Naive thymus-derived CD8-positive, alpha-beta T cell (primary cell): ENCODE measurements at places on chromosomes 16 and 17.

DNA sequence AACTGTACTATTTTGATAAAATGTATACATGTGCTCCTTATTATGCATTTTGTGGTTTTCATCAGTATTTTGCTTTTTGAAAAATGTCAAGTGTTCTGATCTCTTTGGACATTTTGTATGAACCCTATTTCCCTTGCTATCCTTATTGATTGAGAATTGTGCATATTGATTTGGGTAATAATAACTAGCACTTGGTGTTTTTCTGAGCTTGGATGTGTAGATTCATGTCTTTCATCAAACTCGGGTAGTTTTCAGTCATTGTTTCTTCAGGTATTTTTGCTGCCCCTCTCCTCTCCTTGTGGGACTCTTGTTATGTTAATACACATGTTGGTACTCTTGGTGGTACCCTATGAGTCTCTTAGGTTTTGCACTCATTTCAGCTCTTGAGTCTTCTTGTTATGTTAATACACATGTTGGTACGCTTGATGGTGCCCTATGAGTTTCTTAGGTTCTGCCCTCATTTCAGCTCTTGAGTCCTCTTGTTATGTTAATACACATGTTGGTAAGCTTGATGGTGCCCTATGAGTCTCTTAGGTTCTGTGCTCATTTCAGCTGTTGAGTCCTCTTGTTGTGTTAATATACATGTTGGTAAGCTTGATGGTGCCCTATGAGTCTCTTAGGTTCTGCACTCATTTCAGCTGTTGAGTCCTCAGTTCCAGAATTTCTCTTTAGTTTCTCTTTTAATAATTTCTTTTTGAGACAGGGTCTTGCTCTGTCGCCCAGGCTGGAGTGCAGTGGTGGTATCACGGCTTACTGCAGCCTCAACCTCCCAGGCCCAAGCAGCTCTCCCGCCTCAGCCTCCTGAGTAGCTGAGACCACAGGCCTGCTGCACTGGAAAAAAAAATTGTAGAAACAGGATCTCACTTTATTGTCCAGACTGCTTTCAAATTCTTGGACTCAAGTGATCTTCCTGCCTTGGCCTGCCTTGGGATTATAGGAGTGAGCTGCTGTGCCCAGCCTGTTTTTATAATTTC lies 19.3 kb downstream of the ZNF750 start:
- H3K27ac ChIP-seq = no peak overlapping the region
- H3K36me3 ChIP-seq = peaks cover 52% of the 10 kb centered on the region
- H3K4me3 ChIP-seq = no peak overlapping the region

DNA sequence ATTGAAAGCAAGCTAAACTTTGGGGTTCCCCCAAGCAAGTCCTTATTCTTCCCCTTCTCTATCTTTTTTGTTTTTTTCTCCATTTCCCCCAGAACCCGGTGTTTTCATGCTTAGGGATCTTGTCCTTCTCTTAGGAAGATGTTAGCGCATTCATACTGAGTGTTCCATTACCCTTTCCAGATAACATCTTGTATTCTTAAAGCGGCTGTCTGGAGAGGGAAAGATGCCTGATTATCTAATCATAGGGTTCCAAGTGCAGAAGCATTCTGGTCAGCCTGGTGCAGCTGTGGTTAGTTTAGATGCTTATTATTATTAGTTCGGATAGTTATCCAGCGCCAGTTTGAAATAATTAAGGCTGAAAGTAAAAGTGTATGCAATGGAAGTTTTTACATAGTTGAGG lies 2.0 kb downstream of the TOM1L1 start:
- H3K27ac ChIP-seq = no peak overlapping the region
- H3K4me3 ChIP-seq = no peak overlapping the region
- H3K4me1 ChIP-seq = peaks cover 2% of the 10 kb centered on the region
- peaks cover 20% of the 10 kb centered on the region for H3K27me3 ChIP-seq
- no peak for DNase-seq

DNA sequence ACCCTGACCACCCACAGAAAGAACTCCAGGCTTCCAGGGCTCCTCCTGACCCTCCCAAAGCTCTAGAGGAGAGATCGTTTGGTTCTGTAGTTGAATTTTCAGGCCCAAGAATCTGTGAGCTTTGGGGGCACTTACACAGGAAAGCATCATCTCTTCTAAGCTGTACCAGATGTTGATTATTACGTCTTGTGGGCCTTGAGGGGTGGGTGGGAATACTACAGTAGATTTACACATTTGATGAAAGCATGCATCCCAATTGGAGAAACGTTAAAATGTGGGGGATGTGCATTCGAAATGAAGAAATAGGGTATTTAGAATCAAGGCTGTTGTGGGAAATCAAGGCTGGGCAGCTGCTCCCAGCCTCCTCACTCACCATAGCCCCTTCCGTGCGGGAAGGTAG lies 61.9 kb downstream of the MGAT5B start:
- no peaks in the 10 kb centered on the region for H3K27me3 ChIP-seq
- peak overlapping the region; percentile 13 for H3K27ac ChIP-seq
- no peak overlapping the region for H3K4me3 ChIP-seq
- DNase-seq = no peak
- no peaks in the 10 kb centered on the region for H3K36me3 ChIP-seq
- H3K4me1 ChIP-seq = no peaks in the 10 kb centered on the region

- peak overlapping the region; percentile 80 for H3K27ac ChIP-seq
- DNase-seq = no peak
Observed at GRCh38 chr16:17302620-17303019, 168.1 kb downstream of the XYLT1 start.

GRCh38 chr17:38352245-38353085 lies 821 bp downstream of the SOCS7 start:
- no peak for DNase-seq
- H3K4me3 ChIP-seq = peak overlapping the region; percentile 90
- H3K4me1 ChIP-seq = peaks cover 57% of the 10 kb centered on the region
- no peaks in the 10 kb centered on the region for H3K27me3 ChIP-seq

- H3K27me3 ChIP-seq = no peaks in the 10 kb centered on the region
- peaks cover 93% of the 10 kb centered on the region for H3K36me3 ChIP-seq
- H3K4me3 ChIP-seq = no peak overlapping the region
- peaks cover 12% of the 10 kb centered on the region for H3K4me1 ChIP-seq
Observed at GRCh38 chr16:11844499-11844898, 6.8 kb downstream of the RSL1D1 start.

DNA sequence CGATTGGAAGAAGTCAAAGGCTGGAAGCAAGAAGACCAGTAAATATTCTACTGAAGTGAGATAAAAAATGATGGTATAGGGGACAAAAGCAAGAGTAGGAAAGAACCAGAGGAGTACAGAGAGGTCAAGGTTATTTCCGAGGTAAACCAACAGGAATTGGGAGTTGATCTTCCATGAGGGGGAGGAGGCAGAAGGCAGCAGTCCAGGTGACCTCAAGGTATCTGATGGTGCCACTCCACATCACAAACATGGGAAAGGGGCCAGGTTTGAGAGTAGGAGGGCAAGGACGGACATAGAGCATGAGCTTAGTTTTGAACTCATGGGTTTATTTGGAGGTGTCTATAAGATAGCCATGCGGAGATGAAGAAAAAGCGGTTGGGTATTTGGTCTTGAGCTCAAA lies 79.4 kb upstream of the CDYL2 start:
- peaks cover 12% of the 10 kb centered on the region for H3K27me3 ChIP-seq
- no peak overlapping the region for H3K27ac ChIP-seq
- no peak for DNase-seq
- no peaks in the 10 kb centered on the region for H3K4me1 ChIP-seq
- H3K36me3 ChIP-seq = no peaks in the 10 kb centered on the region
- no peak overlapping the region for H3K4me3 ChIP-seq

GRCh38 chr16:11627292-11627663 lies 40.6 kb upstream of the LITAF start:
- no peak overlapping the region for H3K27ac ChIP-seq
- no peaks in the 10 kb centered on the region for H3K27me3 ChIP-seq
- peaks cover 67% of the 10 kb centered on the region for H3K4me1 ChIP-seq
- H3K36me3 ChIP-seq = no peaks in the 10 kb centered on the region
- H3K4me3 ChIP-seq = no peak overlapping the region
- no peak for DNase-seq

DNA sequence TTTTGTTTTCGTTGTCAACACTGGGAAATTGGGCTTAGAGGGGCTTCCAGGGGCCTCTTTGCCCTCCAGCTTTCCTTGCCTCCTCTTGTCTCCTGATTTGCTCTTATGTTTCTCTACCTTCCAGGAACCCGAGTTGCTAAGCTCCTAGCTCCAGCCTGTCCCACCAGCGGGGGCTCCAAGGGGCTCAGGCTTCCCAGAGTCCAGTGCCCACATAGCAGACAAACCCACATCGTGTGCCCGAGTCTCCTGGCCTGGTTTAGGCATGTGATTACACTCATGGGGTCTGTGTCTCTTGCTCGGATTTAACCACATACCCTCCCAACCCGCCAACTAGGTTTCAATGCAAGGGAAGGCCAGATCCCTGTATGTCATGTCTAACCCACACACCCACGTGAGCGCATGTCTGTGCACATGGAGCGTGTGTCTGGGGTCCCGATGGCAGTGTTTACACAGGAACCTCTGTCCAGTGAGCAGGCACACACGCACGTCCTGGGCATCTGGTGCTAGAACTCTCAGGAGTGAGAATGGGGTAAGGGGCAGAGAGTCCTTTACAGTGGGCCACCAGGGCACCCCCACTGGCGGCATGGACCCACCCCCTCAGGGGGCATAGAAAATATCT lies 76.1 kb upstream of the MED9 start:
- H3K27me3 ChIP-seq = no peaks in the 10 kb centered on the region
- DNase-seq = no peak
- H3K36me3 ChIP-seq = no peaks in the 10 kb centered on the region
- peak overlapping the region; percentile 33 for H3K4me3 ChIP-seq
- H3K4me1 ChIP-seq = peaks cover 40% of the 10 kb centered on the region
- H3K27ac ChIP-seq = peak overlapping the region; percentile 87

GRCh38 chr16:78852081-78852635 lies 748.4 kb downstream of the MAF start:
- H3K27me3 ChIP-seq = no peaks in the 10 kb centered on the region
- DNase-seq = no peak
- H3K4me1 ChIP-seq = no peaks in the 10 kb centered on the region

DNA sequence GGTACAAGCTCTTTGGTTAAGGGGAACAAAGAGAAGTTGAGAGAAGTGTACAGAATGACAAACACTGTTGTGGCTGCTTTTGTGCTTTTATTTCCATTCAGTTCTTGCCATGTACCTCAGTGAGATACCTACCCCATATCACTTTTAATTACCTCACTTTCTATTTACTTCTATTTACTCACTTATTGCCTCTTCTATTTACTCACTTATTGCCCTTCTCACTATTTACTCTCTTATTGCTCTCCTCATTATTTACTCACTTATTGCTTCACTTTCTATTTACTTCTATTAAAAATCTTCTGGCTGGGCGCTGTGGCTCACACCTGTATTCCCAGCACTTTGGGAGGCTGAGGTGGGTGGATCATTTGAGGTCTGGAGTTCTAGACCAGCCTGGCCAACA lies 41.9 kb downstream of the MBTD1 start:
- H3K4me3 ChIP-seq = no peak overlapping the region
- H3K4me1 ChIP-seq = peaks cover 5% of the 10 kb centered on the region
- DNase-seq = no peak
- H3K27ac ChIP-seq = no peak overlapping the region
- no peaks in the 10 kb centered on the region for H3K27me3 ChIP-seq

- H3K27me3 ChIP-seq = no peaks in the 10 kb centered on the region
- peak overlapping the region; percentile 92 for H3K27ac ChIP-seq
- H3K4me1 ChIP-seq = peaks cover 25% of the 10 kb centered on the region
- peak overlapping the region; percentile 85 for H3K4me3 ChIP-seq
- no peak for DNase-seq
Observed at GRCh38 chr16:228151-228851, 948 bp downstream of the LUC7L start.

GRCh38 chr17:74832421-74832820 lies 27.3 kb downstream of the GRIN2C start:
- H3K36me3 ChIP-seq = no peaks in the 10 kb centered on the region
- H3K27ac ChIP-seq = no peak overlapping the region
- no peak for DNase-seq
- no peak overlapping the region for H3K4me3 ChIP-seq

DNA sequence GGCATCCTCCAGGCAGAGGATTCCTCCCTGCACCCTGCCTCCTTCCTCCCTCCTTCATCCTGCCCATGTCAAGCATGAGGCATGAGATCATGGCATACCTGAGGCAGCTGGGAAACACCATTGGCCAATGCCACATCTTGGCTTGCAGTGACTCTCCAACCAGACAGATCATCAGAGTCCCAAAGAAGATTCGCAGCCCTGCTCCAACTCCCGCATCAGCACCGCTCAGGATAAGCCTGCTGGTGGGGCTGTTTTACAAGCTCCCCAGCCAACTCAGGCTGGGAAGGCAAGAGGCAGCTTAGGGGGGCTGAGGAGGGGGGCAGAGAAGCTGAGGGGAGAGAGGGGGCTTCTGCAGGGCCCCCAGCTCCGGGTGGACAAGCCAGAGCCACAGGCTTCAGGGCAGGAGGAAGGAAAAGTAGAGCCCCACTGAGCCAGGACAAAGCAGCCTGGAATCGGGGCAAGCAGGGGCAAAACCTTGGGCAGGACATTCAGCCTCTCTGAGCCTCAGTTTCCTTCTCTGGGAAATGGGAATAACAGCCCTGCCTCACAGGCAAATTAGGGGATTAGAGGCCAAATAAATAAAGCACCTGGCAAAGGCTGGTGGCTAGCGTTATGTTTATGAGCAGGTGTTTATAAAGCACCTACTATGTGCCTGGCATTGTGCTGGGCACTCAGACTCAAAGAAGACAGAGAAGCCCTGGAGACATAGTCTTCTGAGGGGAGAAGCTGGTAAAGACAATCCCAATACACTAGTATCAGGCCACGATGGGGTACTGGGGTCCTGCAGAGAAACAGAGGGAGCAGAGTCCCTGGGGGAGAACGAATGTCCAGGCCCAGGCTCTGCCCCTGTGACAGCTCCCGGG lies 88.1 kb downstream of the GOSR1 start:
- H3K36me3 ChIP-seq = no peaks in the 10 kb centered on the region
- H3K27me3 ChIP-seq = peaks cover 4% of the 10 kb centered on the region
- no peaks in the 10 kb centered on the region for H3K4me1 ChIP-seq
- no peak overlapping the region for H3K27ac ChIP-seq
- no peak overlapping the region for H3K4me3 ChIP-seq
- DNase-seq = no peak

- H3K4me3 ChIP-seq = no peak overlapping the region
- H3K27me3 ChIP-seq = peaks cover 1% of the 10 kb centered on the region
- no peak for DNase-seq
- H3K36me3 ChIP-seq = no peaks in the 10 kb centered on the region
- no peak overlapping the region for H3K27ac ChIP-seq
Observed at GRCh38 chr16:19857593-19858339, 26.9 kb downstream of the GPRC5B start.

- no peaks in the 10 kb centered on the region for H3K27me3 ChIP-seq
- H3K4me3 ChIP-seq = peak overlapping the region; percentile 66
Observed at GRCh38 chr16:8866118-8866883, 2.5 kb downstream of the CARHSP1 start.

GRCh38 chr17:52145476-52145875 lies 13.0 kb downstream of the CA10 start:
- peaks cover 2% of the 10 kb centered on the region for H3K27me3 ChIP-seq
- H3K4me1 ChIP-seq = no peaks in the 10 kb centered on the region
- no peak for DNase-seq
- H3K27ac ChIP-seq = no peak overlapping the region
